Thymus (tissue), 14 donors: ENCODE measurements at places on chromosomes 4 and X.

GRCh38 chrX:131359611-131360010 is 70.5 kb upstream of the IGSF1 start:
- no peak for DNase-seq

GRCh38 chr4:151004222-151004621 is 10.9 kb downstream of the LRBA start:
- no peak for DNase-seq

DNA sequence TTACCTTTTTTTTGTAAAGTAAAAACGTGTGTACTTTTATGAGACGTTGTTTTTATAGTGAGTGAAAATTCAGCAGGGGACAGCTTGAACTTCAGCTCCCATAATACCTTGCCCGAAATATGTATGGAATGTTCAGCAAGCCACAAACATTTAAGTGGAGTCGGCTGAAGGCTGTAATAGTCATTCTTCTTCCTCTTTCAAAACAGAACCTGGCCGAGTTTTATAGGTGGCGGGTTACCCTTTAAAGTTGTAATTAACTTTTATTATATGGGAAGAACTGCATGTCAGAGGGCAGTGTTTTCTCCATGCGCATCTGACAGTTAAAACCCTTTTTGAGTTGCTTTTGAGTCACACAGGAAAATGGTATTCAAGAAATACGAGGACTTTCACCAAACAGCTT is 50.7 kb downstream of the CLDN34 start:
- no peak for DNase-seq

DNA sequence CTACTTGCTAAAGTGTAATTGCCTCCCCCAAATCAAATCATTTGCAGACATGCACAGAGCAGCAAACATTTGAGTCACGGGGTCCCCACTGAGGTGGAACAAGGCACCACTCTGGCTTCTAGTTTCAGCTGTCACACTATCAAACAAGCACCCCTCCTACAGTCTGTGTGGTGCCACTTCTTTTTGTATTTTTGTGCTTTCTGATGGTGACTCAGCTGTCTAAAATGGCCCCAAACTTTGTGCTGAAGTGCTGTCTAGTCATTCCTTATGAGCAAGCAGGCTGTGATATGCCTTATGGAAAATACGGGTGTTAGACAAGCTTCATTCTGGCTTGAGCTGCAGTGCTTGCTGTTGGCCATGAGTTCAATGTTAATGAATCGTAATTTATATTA is 15.4 kb downstream of the IGFBP7 start:
- DNase-seq: no peak

DNA sequence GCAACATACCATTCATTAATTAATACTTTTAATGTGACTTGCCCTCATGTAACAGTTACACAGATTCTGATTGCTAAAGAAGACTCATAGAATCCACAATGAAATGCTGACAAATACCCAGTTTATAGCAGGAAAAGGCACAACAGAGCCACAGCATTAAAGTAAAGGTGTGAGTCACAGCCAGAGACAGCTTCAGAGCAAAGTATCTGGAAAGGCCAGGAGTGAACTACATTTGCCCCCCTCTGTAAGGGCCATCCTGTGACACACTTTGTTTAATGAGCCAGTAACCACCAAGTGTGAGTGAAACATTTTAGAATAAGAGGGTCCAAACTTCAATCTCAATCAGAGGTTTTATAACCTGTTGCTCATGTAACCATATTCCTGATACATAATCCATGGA is 133.8 kb upstream of the TACR3 start:
- DNase-seq: no peak

DNA sequence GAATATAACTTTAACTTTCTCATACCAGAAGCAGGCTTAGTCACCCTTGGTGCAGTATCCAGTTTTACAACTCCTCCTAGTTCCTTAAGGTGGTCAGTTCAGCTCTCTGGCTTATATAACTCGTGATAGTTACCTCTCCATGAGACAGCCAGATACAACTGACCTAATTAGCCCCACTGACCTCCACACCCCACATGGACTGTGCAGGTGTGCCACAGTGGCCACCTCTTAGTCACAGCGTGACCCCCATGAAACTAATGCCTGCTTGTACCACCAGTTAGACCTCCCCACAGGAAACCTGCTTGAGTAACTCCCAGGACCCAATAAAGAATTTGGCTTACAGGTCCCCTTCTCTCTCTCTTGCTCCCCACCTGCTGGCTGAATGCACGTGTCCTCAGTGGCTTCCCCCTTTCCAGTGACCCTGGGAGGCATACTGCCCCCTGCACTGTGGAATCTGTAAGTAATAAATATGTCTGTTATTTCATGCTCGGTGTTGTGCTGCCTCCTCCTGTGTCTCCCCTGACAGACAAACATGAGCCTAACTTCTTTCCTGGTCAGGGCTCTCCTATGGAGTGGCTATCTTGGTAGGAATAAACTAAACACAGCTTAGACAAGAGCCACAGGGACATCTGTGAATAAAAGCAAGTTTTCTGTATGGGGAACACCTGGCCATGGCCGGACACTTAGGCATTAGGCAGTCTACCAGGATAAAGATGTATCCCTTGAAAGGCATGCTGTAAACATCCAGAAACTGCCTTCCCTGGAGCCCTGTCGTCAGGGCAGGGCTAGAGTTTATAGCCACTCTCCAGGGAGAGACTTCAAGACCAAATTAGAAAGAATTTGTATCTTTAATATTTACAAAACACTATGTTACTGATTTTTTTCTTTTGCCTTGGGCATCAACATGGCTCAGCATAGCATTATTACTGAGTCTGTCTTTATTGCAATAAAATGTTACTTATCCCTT is 209.7 kb upstream of the BOD1L1 start:
- DNase-seq: no peak

- DNase-seq: no peak
Observed at GRCh38 chr4:156889616-156890594, 81.7 kb downstream of the PDGFC start.

- DNase-seq: no peak
Observed at GRCh38 chr4:179843370-179843769, 2399.8 kb upstream of the TENM3 start.

- DNase-seq: no peak
Observed at GRCh38 chr4:14431155-14432134, 570.8 kb upstream of the CPEB2 start.

DNA sequence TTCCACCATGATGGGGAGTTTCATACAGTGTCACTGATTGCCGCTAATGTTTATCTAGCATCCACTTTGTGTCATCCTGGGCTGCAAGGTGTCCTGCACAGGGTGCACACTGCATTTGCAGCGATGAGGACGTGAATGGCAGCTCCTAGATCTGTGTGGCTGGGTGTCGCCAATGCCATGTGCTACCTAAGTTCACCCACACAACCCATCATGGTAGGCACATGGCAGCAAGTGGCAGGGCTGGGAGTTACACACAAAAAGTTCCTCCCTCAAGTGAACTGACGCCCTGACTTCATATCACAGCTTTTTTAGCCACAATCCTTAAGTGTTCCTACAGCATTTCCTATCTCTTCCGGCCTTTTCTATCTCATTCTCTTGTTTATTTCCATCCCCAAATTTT is 45.9 kb upstream of the SPRY1 start:
- peak; percentile 28 for DNase-seq

DNA sequence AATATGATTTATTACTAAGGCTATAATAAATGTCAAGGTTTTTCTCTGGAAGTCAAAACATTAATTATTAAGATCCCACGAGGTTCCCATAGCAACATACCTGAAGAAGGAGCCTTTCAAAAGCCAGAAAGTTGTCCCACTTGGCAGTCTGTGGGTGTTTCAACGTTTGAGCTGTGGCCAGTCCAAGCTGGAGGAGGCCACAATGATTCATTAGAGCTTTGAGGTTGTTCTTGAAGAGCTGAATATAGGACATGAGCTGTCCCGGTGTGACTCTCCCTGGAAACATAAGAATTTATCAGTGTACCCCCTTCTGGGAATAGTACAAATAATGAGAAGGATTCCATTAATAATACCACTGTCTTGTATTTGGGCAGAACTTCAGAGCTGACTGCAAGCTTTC is 92.1 kb downstream of the SCFD2 start:
- DNase-seq: no peak

DNA sequence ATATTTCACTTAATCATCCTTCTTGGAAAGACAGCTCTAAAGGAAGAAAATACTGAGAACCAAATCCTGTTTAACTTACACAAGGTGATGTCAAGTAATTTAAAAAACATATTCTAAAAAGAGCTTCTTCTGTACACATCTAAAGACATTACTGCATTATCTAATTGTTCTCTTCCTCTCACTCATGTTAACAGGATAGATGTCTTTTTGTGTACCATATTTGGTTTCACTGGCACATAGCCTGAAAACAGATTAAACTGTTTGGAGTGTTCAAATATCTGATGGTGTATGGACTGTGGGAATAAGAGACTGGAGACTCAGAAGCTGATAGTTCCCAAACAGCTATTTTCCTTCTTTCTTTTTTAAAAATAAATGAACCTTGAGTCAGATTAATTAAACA is 213.3 kb upstream of the MAB21L2 start:
- no peak for DNase-seq
